ENCODE measurements at places on chromosomes 13 and 19. TPM values are rescaled to one million over a fixed set of nuclear protein-coding genes. Genes with fewer than 3 reads are reported as not detected.

DNA sequence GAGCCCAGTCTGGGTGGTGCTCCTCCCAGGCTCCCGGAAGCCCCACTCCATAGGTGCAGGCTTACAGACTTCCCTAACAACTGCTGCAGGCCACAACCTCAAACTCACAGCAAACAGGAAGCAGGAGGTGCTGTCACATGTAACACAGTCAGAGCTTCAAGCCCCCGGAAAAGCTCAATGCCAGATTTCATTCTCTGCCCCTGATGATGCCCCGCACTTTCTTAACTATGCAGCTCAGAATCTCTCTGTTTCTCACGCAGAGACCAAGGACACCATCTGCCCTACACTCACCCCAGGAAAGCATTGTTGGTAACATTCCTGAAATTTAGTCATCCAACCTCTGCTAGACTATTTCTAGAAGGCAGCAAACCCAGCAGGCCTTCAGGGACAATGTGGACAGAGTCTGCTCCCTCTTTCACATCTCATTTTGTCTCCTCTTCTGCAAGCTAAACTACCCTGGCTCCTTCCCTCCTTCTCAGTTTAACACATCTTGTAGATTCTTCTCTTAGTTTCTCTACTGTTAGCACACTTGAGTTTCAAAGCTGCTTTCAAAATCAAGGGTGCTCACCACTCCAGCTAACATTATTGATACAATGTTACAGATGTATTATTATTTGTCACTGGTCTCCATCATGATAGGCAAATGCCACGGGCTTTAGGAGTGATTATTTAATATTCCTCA lies 162.5 kb downstream of the KCTD12 start:
- peak; percentile 98 for DNase-seq

The TSSK6 gene
- total RNA-seq: 0.79 TPM

The ZNF442 gene
- 0.92 TPM for total RNA-seq

GRCh38 chr19:16825312-16826052 lies 3.7 kb upstream of the SIN3B start:
- no peak for DNase-seq

DNA sequence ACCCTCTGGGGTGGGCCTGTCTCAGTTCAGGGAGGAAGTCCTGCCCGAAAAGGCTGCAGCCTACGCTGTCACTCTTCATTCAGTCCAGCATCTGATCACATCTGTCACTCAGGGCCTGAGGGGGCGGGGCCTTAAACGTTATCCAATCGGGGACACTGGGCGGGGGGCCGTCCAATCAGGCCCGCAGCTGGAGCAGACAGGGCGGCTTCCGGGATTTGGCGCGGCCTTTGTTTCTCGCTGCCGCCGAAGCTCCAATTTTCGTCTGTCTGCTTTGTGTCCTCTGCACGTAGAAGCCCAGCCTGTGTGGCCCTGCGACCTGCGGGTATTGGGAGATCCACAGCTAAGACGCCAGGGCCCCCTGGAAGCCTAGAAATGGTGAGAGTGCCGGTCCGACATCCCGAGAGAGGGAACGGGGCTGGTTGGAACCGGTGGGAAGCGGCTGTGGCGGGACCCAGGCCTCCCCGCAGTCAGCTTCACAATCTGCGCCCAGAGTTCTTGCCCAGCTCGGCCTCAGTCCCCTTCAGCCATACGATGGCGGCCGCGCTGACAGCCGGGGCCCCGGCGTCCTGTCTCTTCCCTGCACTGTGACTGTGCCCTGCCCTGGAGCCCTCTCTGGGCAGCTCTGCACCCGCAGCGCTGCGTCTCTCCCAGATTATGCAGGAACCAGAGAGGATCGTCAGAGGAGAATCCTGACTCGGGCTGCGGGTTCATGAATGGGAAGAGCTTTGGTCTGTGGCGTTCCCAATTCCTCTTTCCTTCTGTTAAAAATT lies at the start of gene ZNF730:
ZNF730 (plus strand) TSS at position 224 of the 770 bp plus-strand sequence; CDS start at position 373, 149 bp downstream.
- DNase-seq: peak; percentile 2

DNA sequence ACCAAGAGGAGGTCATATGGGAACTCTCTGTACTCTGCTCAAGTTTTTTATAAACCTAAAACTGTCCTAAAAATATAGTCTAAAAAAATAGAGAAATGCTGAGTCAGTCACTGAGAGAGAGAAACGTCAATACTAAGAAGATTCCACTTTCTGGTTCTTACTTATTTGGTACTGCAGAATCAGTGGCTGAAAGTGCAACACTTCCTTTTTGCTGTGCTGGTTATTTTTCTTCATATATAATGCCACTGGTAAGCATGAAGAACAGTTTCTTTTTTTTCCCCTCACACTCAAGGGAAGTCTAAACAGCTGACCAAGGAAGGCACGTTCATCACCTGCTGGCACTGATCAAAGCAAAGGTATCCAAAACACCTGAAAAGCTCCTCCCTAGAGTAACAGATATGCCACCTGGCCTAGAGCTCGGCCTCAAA lies 44.3 kb upstream of the N4BP2L1 start:
- no peak for DNase-seq

- no peak for DNase-seq
These were observed 143.9 kb downstream of the COL4A1 start for GRCh38 chr13:110162866-110163658.

The C13orf42 gene
- not detected for total RNA-seq

- DNase-seq: peak; percentile 15
These were observed 39.2 kb downstream of the TNFRSF19 start for GRCh38 chr13:23609414-23609760.

GRCh38 chr13:30816736-30817135 lies 81.4 kb downstream of the ALOX5AP start:
- peak; percentile 65 for DNase-seq

GRCh38 chr19:9909251-9909650 lies 27.1 kb downstream of the OLFM2 start:
- DNase-seq: no peak

- no peak for DNase-seq
These were observed 397.6 kb upstream of the KLHL1 start for GRCh38 chr13:70505809-70506208.

- no peak for DNase-seq
These were observed 2.7 kb upstream of the CAPNS1 start for GRCh38 chr19:36136964-36137686.

DNA sequence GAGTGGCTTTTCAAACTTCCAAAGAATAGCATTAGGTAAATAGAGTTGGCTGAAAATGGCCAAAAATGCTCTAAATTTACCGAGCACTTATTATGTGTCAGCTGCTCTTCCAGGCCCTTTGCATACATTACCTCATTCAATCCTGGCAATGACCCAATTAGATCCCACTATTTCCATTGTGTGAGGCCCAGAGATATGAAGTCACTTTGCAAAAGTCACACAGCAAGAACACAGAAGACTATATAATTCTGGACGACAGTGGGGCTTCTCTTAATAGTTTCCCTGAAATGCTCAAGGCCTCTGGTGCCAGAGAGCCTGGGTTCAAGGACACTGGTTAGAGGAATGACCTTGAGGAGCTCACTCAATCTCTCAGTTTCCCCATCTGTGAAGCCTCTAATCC lies 146.8 kb downstream of the IER2 start:
- no peak for DNase-seq

GRCh38 chr13:40143106-40143505 lies 487.6 kb downstream of the COG6 start:
- DNase-seq: no peak

The SUCLA2 gene
- total RNA-seq: 31.2 TPM

The STRN4 gene
- 90.7 TPM for total RNA-seq

GRCh38 chr13:49540552-49540951 lies 44.8 kb downstream of the PHF11 start:
- DNase-seq: peak; percentile 19

DNA sequence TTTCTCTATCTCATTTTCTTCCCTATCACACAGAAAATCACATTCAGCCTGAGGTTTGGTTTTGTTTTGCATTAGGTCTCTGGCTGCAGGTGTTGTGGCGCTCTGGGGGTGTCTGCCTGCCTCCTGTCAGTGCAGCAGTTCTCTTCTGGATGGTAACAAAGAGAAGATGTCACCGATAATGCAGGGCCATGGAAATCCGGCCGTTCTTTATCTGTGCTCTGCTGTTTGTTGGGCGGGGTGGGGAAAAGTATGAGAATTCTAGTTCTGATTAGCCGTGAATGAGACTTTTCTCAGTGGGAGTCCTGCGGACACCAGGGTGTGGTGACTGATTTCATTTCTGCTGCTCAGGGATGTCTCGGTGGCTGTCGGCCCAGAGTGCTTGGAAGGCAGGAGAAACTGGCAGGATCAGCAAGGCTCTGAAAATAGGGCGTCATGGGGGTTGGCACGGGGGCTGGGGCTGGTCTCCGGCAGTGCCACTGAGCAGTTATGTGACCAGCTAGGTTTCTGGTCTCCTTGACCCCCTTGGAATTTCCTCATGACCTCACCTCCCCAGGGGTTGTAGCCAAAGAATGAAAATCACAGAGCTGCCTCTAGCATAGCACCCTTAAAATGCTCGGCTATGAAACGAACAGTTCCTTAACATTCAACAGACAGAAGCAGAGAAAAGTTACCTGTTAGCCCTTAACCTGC lies 5.0 kb downstream of the RNF113B start:
- DNase-seq: no peak

DNA sequence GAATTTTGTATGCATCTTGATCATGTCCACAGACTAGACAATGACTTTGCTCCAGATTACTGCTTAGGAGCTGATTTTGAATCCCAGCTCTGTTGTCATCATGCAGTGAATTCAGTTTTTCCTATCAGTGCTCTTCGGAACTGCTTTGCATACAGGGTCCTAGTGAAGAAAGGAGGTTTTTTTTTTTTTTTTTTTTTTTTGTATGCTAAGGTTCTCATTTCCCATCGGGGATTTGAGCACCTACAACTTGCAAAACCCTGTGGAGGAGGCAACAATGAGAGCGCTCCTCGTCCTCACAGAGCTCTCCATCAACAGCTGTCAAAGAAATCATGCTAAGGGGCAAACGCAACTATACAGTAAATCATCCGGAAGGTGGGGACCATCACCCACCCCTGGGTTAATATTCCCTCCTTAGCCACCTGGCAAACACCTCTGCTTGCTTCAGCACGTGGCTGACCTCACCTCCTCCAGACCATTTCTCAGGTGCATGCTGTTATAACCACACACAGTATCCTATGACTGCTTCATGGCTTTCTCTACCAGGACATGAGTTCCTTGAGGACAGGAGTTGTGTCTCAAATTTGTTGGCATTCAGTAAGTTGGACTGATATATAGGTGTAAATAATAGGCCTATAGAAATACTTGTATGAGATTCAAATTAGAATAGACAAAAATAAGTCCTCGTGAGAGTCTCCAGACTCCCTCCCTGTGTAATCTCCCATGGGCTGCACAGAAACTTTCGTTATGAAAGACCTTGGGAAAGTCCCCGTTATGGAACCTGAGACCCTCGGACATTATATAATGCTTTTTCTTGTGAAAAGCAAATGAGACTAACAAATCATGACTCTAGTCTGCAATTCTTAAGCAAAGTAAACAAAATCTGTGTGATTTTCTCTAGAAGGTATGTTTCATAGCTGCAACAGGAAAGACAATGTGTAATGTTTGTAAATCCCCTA lies 113.8 kb downstream of the KATNAL1 start:
- no peak for DNase-seq

- no peak for DNase-seq
These were observed 18.0 kb downstream of the MBNL2 start for GRCh38 chr13:97239943-97240787.

DNA sequence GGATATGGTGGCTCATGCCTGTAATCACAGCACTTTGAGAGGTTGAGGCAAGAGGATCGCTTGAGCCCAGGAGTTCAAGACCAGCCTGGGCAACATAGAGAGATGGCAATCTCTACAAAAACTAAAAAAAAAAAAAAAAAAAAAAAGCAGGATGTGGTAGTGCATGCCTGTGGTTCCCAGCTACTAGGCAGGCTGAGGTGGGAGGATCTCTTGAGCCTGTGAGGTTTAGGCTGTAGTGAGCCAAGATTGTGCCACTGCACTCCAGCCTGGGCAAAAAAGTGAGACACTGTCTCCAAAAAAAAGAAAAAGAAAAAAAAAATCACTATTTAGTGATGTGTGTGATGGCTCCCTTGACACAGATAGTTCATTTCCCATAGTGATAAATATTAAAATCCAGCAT lies 365.0 kb upstream of the NBEA start:
- no peak for DNase-seq

The CLC gene
- not detected for total RNA-seq

DNA sequence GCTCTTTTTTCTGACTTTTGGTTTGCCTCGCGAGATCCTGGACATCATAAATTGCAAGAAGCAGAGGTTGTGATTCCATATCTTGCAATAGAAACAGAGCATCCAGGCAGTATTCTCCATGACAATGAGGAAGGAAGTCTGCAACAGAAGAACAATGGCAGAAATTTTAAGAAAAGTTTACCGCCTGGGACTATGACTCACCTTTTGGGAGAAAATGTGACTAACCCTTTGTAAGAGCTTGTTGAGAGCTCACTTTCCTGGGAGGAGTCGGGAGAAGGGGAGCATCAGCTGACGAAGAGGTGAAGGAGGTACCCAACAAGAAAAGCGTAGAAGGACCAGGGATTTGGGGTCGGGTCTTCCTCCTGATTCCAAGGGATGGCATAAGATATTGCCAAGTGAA lies 34.3 kb upstream of the TNFSF11 start:
- peak; percentile 36 for DNase-seq

The MYH14 gene
- 0.07 TPM for total RNA-seq

GRCh38 chr19:12788682-12789097 lies 2.6 kb upstream of the JUNB start:
- DNase-seq: no peak

- DNase-seq: no peak
These were observed 603 bp downstream of the ZC3H13 start for GRCh38 chr13:46051968-46052318.

DNA sequence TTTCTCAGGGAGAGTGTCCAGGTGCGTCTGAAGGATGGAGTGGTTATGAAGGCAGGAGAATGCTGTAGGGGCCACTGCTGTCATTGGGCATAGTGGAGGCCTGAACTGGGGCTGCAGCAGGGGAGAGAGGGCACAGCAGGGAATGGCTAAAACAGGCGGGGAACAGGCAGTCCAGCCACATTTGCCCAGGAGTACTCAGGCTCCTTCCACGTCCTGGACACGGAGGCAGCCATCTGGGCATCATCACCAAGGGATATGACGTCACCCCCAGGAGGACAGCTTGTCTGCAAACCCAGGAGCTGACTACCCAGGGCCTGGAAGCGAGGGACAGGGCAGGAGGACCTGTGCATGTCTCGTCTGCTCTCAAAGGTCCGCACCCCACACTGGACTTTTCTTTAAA lies 22.2 kb downstream of the VSTM2B start:
- no peak for DNase-seq

DNA sequence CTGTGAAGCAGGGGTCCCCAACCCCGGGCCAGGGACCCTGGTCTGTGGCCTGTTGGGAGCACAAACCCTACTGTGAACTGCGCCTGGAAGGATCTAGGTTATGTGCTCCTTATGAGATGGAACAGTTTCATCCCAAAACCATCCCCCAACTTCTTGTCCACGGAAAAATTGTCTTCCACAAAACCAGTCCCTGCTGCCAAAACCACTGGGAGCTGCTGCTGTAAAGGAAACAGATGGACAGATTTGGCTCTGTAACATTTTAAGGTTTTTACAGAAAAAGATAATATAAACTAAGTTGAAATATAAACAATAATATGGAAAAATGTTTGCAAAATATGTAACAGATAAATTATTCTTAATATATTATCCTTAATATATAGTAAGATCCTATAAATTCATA lies 73.7 kb downstream of the COG6 start:
- peak; percentile 24 for DNase-seq

GRCh38 chr19:3149089-3149488 lies 13.3 kb downstream of the GNA15 start:
- DNase-seq: no peak
